ENCODE measurements at places on chromosomes 7 and 10. TPM values are rescaled to one million over a fixed set of nuclear protein-coding genes. Genes with fewer than 3 reads are reported as not detected.

Gene SP8
- polyA plus RNA-seq, result not detected

DNA sequence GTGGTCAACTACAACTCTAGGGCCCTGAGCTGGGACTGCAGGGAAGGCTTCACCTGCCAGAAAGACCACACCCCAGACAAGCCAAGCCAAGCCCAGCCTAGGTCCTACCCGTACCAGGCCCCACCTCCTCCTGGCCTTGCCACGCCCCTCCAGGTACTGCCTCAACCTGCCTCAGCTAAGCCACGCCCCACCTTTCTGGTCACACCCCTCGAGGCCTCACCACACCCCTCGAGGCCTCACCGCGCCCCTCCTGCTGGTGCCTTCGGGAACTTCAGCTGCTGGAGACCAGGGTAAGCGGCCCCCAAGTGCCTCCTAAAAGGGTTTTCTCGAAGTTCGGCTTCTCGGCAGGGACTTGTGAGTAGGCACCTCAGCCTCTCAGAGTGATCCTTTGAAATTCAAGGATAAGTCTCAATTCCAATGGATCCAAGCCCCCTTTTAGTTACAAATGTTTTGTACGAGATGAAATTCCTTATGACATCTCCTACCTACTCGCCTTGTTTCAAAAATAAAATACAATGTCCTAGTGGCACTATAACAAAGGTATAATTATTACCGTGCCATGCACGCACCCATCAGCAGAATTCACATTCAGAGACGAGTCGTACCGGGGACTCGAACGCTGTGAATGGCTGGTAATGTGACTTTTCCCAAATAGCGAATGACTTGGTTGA, 171.2 kb downstream of the ARHGAP21 start:
- DNase-seq, result no peak

Gene MSRB2
- 52.0 TPM for polyA plus RNA-seq

GRCh38 chr10:1410469-1411395, 326.6 kb downstream of the ADARB2 start:
- no peak for DNase-seq

Gene STEAP2
- polyA plus RNA-seq, result 15.4 TPM

DNA sequence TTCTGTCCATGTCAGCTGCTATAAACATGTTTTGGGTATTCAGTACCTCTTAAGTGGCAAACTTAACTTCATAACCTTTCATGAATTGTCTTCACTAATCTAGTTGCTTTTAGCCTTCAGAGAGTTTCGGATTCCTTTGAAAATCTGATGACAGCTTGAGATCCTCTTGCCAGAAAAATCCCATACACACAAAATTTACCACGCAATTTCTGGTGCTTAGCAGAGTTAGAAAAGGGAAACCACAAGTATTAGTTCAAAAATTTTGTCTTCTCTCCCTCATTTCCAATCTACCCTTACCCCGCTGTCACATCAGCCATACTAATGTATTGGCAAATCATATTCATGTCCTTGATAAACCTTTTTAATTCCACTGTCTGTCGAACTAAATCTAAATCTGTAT, 72.7 kb upstream of the TMEM106B start:
- DNase-seq, result no peak

Gene VAX1
- polyA plus RNA-seq, result not detected

GRCh38 chr7:16365177-16365576, 56.2 kb downstream of the CRPPA start:
- no peak for DNase-seq

Measured in left renal cortex interstitium (tissue), 4 donors.